ENCODE measurements at places on chromosomes 12 and 14.

- no peak for DNase-seq
These were observed 23.2 kb downstream of the TTC9 start for GRCh38 chr14:70664698-70665447.

GRCh38 chr14:74710480-74710879 lies 2.4 kb downstream of the AREL1 start:
- no peak for DNase-seq

- DNase-seq = peak; percentile 30
These were observed 103.3 kb upstream of the FKBP4 start for GRCh38 chr12:2691345-2692071.

DNA sequence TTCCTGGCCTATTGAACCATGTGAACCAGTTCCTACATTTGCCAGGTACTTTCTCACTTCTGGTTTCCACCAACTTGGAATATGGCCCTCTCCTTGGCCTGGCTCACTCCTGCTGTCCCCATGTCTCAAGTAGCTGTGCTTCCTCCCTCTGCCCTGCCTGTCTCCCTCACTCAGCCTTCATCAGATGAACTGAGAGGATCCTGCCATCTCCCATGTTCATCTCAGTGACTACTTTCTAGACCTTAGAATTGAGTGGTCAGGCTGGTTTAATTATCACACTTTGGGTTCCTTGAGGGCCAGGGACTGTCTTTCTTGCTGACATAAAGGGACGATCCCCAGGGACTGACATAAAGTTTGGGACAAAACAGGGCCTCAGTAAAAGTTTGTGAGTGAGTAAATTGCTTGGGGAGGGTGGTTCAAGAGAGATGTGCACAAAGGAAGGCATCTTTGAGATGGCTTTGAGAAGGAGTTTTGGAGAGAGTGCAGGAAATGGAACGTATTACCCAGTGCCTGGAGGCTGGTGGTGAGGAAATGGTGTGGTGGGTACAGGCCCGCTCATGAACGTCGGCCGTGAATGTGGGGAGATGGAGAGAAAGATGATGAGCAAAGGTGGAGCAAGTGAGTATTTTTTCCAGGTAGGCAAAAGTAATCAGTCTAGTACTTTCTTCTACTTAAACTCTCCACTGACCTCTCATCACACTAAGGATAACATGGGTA lies 20.8 kb downstream of the DYRK2 start:
- no peak for DNase-seq

DNA sequence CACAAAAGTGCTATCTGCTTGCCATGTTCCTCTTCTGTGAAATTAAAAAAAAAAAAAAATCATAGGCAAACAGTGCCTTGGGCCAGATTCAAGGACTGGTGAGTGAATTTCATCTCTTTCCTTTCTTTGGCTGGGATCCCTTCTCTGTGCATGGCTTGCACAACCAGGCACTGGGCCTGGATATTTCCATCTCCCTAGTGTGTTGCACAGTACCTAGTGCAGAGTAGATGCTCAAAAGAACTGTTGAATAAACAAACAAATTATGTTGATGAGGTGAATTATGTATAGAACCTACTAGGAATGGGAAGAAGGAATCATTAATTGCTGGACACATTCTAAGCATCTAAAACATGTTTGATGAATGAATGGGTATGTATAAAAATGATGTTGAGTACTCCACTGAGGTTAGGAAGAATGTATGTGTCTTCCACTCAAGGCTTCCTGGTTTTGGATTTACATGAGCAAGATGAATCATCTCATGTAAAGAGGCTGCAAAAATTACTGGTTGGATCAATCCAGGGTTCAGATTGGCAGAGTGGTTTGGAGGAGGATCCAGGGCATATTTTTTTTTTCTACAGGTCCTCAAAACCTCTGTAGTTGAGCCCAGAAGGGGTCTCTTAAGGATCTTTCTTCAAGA lies 93.2 kb downstream of the EMP1 start:
- no peak for DNase-seq

DNA sequence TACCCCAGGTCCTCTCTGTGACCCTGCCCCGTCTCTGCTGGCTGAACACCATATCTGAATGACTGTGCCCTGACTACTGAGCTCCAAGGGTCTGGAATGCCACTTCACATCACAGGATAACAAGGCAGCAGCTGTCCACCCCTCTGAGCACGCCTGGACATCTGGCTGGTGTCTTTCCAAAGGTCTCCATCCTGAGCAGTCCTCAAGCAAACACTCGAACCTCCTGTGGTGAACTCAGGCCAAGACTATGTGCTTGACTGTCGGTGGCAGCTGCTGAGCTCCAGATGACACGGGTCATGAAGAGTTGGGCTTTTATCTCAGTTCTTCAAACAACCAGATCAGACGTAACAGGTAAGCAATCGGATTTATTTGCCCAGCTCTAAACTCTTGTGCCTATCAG lies 117.2 kb upstream of the BCL2L14 start:
- DNase-seq = peak; percentile 96

GRCh38 chr12:4710113-4710512 lies 10.1 kb upstream of the GALNT8 start:
- no peak for DNase-seq

DNA sequence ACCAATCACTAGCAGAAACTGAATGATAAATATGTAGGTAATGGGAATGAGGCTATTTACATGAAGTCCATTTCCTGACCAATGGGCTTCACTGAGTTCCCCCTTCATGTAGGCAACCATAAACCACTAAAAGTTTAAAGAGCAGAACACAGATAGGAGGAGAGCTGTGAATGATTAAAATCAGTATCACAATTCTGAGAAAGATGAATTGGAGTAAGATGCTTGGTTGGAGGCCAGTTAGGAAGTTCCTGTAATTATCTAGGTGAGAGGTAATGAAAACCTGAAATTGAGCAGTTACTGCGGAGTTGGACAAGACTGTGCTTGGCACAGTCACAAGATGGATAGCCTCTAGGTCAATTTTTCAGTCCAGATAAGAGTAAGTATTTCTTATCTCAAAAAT lies 56.6 kb downstream of the GALNT4 start:
- no peak for DNase-seq

GRCh38 chr14:35867280-35867629 lies 41.1 kb downstream of the BRMS1L start:
- DNase-seq = no peak

GRCh38 chr12:31727192-31727591 lies 1.6 kb downstream of the AMN1 start:
- DNase-seq = no peak

- DNase-seq = no peak
These were observed 8.3 kb downstream of the MAP4K5 start for GRCh38 chr14:50524060-50524459.

DNA sequence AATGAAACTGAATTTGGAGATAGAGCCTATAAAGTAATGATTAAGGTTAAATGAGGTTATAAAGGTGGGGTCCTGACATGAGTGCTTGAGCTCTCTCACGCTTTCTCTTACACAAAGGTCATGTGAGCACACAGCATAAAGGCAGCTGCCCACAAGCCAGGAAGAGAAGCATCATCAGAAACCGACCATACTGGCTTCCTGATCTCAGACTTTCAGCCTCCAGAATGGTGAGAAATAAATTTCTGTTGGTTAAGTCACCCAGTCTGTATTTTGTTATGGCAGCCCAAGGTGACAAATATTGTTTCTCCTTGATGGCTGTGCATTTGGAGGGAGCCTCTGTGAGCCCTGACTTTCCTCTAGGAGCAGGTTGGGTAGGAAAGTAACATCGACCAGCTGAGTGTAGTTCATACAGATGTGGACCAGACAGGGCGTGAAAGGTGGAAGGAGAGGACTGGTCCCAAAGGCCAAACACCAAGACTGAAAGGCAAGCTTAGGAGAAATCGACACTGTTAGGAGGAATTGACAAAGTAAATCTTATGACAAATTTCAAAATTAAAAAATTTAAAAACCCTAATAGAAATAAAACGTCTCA lies 97.6 kb upstream of the SLC38A2 start:
- DNase-seq = no peak

DNA sequence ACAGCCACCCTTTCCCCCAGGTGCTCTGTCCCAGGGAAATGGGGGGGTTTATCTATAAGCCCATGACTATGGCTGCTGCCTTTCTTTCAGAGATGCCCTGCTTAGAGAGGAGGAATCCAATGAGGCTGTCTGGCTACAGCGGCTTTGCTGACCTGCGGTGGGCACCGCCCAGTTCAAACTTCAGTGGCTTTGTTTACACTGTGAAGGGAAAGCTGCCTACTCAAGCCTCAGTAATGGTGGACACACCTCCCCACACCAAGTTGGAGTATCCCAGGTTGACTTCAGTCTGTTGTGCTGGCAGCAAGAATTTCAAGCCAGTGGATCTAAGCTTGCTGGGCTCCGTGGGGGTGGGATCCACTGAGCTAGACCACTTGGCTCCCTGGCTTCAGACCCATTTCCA lies 869.2 kb downstream of the SLC6A15 start:
- no peak for DNase-seq

DNA sequence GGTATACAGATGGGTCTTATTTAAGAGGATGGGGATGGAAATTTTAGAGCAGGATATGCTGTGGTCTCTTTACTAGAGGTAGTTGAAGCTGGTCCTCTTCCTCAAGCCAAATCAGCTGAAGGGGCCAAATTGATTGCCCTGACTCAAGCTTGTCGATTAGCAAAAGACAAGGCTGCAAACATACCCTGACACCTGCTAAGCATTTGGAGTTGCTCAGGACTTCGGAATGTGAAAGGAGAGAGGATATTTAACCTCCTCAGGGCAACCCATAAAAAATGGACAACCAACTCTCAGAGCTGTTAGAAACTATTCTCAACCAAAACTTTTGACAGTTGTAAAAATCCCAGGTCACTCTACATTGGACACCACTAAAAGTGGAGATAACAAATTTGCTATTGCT lies 15.6 kb downstream of the PTGDR start:
- DNase-seq = no peak

- DNase-seq = no peak
These were observed 663.4 kb downstream of the TMTC2 start for GRCh38 chr12:83349907-83350611.

DNA sequence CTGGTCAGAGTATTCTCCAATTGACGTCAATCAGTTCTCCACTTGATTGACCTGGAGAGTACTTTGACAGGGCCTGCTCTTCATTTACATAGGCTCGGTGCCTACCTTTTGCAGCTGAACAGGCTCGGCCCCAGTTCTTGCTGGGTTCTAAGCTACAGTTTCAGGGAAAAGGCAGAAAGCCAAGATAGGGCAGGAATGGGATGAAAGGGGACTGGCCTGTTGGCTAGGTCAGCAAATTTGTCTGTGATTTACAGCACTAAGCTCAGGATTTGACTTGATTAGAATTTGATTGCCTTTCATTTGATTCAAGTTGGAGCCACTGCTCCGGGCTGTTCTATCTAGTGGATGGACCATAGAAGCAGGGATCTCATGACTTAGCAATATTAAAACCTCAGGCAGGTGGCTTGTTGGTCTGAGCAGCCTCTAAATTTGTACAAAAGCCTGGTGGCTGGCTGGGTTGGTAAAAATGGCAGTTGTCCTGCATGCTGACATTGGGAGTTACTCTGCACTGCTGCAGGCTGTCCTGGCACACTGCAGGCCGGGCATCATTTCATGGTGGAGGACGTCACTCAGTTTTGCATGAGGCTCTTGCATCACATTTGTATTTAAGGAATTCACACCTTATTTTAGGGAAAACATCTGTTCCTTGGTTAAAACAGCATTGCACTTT lies 71.8 kb downstream of the BICD1 start:
- no peak for DNase-seq

- no peak for DNase-seq
These were observed 17.2 kb downstream of the TTC9 start for GRCh38 chr14:70658899-70659298.

- DNase-seq = no peak
These were observed 15.6 kb upstream of the TESC start for GRCh38 chr12:117114784-117115183.

GRCh38 chr14:94540031-94540794 lies 21.0 kb upstream of the SERPINA4 start:
- DNase-seq = no peak

DNA sequence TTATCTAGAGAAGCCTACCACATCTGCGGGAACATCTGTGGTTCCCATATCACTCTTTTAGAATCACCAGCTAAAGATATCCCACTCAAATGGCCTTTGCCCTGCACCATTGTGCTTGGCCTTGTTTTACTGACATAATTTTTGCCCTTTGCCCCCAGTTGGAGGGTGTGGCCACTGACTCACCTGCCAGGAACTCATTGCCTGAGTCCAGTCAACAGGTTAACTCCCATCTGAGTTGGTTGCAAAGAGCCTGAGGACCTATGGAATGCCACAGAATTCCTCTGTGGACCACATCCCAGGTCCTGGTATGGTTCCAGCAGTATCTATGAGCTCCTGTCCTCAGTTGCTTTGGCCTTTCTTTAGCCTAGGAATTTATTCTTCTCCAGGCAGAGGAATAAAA lies 55.7 kb upstream of the PTGR2 start:
- no peak for DNase-seq

DNA sequence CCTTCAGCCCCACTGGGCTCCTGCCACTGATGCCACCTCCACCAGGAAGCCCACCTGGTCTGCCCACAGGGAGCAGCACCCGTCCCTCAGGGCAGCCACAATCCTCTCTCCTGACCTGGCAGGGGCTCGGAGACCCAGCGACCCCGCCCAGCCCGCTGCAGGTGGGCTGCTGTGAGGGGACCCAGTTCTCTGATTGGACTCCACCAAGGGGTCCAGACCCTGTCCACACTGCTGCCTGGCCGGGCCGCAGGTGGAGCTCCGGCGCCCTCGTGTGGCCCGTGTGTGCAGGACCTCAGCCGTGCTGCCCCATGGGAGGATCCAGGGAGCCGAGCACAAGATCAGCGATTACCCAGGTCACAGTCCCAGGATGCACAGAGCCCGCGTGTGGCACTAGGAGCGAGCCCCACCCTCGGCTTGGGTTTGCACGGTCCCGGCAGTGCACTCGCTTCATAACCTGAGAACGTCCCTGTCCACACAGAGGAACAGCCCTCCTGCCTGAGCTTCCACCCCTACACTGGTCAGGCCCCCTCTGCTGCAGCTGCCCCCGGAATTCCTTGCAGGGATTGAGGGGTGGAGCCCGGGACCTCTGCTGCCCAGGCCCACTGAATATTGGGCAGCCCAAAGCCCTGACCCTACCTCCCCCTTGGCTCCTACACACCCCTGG lies 35.4 kb upstream of the TMEM179 start:
- DNase-seq = no peak

- no peak for DNase-seq
These were observed 33.5 kb downstream of the JDP2 start for GRCh38 chr14:75461303-75461702.

GRCh38 chr12:128976120-128976738 lies 123.0 kb downstream of the GLT1D1 start:
- peak; percentile 8 for DNase-seq

Data from NCI-H524 treated with DMSO at 0.1 percent for 48 hours (cell line).